NCI-H1048 (cell line): ENCODE measurements at places on chromosomes 11 and 22.
A peak's percentile ranks its signal among the peaks of the same experiment; 100 is the strongest.

- DNase-seq: no peak
These were observed 28.8 kb upstream of the MOB2 start for GRCh38 chr11:1515082-1516060.

DNA sequence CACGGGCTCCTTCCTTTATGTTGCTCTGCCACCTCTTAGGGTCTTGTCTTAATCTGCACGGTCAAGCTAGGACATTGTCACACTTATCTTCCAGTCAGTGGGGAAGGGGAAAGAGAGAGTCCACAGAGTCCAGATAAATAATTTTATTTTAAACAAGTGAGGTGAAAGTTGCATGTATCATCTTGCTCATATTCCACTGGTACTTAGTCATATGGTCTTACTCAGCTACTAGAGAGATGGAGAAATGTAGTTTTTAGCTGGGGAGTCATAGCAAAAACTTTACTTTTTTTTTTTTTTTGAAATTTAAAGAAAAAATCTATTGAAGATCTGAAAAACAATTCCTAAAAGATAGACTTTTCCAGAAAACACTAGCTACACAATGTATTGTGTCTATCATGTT lies 29.0 kb downstream of the PDE3B start:
- DNase-seq: no peak

DNA sequence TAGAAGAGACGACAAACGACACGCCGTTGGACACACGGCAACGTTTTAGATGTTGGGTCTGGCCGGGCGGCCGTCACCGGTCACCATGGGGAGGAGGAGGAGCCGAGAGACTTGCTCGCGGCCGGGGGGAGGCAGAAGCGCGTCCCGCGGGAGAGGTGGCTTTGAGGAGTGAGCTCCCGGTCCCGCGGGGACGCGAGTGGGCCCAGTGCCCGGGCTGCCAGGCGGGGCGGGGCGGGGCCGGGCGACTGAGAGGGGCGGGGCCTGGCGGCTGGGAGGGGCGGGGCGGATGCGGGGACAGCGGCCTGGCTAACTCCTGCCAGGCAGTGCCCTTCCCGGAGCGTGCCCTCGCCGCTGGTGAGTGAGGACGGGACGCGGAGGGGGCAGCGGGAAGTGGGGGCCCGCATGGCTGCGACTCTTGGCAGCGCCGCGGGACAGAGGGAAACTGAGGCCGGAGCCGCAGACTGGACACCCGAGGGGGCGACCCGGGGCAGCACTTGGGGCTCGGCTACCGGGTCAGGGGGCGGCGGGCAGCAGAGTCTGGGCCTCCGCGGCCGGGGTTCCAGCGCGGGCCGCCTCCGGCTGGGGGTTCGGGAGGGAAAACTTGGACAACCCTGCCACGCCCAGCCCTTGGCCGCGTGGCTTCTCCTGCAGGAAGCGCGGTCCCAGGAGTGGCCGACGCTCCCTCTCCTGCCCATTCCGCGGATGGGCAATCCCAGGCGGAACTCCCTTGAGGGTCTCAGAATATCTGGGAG lies at the start of gene TSPO:
TSPO (plus strand) TSS at position 309 of the 752 bp plus-strand sequence. CDS start 7,680 bp downstream, outside the sequence.
- no peak for DNase-seq

- DNase-seq: no peak
These were observed 38.6 kb downstream of the ETS1 start for GRCh38 chr11:128548649-128549255.

GRCh38 chr11:73271936-73272679 lies at the start of gene P2RY6:
Gene P2RY6, plus strand, starts transcription at chr11:73272338. Its CDS starts 24,181 bp downstream, at chr11:73296519.
- DNase-seq: no peak

DNA sequence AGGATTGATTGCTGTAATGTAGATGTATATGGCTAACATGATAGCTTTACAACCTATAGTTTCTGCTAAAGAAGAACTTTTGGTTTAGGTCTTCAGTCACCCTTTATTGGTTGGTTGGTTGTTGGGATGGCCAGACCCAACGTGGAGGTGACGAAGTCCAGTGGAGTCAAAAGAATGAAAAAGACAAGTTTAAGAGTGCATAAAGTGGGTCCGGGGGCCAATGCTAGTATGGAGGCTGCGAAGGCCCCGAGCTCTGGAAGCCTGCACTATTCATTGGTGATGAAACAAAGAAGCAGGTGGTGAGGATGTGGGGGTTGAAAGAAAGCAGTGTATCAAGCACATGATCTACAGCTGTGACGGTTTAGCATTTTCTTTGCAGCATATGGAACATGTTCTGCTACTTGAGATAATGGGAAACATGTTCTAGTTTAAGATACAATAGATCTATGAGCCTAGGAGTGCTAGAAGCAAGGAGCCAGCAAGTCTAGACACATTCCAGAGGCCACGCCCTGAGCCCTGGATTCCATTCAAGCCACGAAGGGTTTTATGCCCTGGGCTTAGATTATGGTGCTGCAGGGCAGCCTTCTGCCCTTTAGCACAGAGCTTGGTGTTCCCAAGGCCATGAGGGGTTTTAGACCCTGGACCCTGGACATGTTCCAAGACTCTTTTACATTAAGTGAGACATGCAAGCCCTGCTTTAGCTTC lies 6.3 kb downstream of the TCP11L1 start:
- no peak for DNase-seq

- DNase-seq: no peak
These were observed 27.9 kb downstream of the YPEL1 start for GRCh38 chr22:21707677-21708076.

- no peak for DNase-seq
These were observed 27.6 kb upstream of the LRRC10B start for GRCh38 chr11:61480994-61481335.

- no peak for DNase-seq
These were observed 32.2 kb downstream of the SERPINH1 start for GRCh38 chr11:75594211-75594610.

DNA sequence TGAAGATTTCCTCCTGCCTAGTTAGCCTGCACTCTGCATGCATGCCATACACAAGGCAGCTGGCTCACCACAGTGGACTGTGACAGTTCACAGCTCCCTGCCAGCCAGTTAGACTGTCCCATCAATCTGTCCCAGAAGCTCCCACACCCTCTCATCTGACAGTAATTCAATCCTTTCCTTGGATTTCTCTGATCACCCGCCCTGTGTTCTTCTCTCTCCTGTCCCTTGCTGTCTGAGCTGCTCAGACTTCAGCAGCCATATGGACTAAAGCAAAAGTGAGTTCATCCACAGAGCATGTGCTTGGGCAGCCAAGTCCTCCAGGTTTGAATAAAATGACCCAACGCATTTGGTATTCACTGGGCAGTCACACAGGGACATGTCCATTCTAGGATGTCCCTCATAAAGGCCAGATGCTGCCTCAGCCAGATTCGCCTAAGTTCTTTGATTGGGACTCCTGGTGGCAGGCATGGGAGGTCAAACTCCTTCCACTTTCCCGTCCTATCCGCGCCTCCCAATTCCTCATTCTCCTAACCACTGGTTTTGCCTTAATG lies 54.5 kb upstream of the ZBTB44 start:
- no peak for DNase-seq

DNA sequence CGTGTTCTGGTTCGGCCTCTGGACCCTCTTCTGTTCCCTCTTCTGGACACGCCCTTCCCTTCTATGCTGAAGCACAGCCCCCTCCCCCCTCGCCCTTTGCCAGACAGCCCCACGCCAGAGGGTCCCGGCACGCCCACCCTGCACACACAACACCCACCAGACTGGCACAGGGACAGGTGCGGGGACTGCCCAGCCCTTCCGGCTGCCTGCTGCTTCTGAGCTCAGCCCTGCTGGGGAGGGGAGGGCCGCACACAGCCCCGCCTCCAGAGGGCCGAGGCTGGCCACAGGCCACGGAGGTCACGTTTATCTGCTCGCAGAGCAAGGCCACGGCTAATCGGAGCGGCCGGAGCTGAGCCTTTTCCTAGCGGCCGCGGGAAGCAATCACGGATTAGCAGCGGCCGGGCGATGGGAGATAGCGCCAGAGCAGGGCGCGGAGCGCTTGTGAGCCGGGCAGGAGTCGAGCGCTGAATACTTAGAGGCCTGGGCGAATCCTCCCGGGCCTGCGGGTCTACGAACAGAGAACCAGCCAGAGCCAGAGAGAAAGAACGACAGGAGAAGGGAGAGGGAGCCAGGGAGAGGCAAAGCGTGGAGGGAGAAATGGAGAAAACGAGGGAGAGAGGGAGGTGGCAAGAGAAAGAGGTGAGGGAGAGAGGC lies 21.5 kb downstream of the OTUB1 start:
- no peak for DNase-seq

DNA sequence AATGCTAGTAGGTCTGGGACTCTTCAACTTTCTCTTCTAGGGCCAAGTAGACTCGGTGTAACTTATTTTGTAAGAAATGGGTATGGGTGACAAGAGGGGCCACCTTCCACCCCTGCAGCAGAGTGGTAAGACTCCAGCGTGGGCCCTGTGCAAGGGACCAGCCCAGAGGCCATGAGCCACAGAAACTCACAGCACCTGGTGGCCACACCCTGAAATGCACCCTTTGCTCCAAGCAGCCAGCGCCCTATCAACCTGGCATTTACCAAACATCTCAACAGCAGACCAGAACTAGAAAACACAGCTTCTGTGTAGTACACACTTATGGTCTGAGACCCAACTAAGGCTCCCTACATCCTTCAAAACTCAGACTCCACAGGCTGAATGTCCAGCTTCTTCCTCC lies 5.7 kb downstream of the CDCA5 start:
- peak; percentile 25 for DNase-seq

- DNase-seq: no peak
These were observed 58.6 kb downstream of the SIK2 start for GRCh38 chr11:111660822-111661221.

DNA sequence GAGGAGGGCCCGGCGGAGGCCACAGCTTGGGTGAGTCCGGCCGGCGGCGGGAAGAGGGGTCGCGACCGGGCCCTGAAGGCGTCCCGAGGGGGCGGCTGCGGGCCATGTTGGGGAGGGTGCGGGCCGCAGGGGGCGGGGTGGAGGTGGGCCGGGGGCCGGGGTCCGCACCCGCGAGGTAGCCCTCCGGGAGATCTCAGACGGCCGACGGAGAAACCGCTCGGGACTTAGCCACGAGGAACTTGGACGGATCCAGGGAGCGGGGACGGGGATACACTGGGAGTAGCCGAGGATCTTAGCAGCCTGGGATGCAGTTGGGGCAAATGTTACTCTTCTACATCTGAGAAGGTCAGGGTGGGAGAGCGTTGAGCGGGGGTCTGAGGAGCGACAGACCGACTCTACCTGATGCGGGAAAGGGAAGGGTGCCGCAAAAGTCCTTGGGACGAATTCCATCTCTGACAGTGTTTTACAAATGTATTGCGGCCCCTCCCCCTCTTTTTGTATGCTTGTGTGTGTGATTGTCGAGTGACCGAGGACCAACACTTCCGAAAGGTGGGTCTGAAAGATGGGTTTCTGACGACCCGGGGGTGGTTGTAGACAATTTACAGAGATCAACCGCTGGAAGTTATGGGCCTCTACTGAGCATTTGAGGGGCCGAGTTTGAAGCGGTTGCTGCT lies 658 bp downstream of the STIP1 start:
- no peak for DNase-seq

DNA sequence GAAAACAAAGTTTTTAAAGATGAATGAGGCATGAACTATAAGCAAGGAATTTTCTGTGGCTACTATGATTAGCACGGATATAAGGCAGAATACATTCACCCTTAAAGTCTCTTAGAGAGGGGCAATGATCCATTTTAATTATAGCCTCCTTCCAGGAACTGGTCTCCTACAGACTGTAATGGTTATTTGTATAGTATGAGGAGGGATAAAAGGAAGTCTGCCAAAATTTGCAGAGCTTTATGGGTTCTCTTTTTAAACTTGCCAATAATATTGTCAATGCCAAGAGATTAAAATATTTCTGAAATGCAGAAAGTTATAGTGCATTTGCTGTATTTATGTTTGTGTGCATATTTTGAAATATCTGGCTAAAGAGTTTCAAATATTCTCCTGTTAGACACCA lies 271.4 kb upstream of the LUZP2 start:
- no peak for DNase-seq

GRCh38 chr11:60349990-60350389 lies 22.9 kb downstream of the MS4A6E start:
- no peak for DNase-seq

DNA sequence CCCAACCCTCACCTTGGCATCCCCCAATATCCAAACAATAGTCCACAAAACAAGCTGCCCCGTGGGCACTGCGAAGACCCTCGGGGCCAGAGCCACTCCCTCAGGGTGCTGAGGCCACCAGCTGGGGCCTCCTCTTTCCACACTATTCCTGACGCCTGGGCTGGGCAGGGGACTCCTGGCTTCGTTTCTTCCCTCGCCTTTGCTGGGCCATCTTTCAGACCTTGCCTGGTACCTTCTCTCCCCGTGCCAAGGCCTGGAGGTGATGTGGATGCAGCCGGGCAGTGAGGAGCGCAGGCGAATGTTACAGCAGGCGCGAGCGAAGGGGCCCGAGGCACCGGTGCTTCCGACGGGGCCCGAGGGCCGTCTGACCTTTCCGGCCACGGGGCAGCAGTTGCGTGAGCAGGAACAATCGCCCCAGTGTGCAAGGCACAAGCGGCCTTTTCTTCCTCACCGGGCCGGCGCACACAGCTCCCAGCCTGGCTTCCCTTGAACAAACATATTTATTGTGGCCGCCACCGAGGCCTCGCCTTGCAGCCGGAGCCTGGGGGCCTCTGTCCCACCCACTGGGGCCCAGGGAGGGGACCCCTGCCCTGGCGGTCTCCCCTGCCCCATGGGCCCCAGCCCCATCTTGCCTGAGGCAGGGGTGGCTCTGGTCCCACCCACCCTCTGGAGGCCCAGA lies 32.6 kb upstream of the KCNQ1OT1 start:
- no peak for DNase-seq

DNA sequence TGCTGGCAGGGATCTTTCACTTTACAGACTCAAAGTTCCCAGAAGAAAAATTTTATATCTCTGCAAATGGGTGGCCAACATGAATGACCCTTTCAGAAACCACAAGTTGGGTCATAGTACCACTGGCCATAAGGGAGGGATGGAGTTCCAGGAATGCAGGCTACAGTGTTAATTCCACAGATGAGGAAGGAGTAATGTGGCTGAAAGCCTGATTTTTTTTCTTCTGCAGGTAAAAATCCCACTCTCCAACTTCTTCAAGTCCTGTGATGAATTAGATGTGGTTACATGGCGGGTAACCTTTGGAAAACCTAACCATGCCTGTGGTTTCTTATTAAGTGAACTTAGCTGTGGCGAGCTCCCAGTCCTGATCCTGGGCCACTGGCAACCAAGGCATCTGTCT lies 103.2 kb downstream of the SLC1A2 start:
- DNase-seq: no peak

- no peak for DNase-seq
These were observed 7.6 kb downstream of the MAML2 start for GRCh38 chr11:96335388-96335787.

DNA sequence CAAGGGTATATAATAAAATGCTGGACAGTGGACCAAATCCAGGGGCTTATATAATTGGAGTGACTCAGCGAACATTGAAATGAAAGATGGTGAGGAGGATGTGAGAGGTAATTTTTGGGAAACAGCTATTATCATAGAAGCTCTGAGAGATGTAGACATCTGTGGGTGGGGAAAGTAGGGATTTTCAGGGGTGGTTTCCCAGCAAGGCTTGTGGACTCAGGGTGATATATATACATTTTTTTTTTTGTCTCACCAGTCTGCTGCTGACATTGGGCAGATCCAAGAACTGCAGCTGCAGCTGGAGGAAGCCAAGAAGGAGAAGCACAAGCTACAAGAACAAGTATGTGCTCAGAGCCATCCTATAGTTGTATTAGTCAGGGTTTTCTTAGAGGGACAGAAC lies 208.1 kb downstream of the MYO18B start:
- no peak for DNase-seq
